Naive thymus-derived CD4-positive, alpha-beta T cell (primary cell): ENCODE measurements at places on chromosomes 7 and 10. TPM values are rescaled to one million over a fixed set of nuclear protein-coding genes. Genes with fewer than 3 reads are reported as not detected.

GRCh38 chr10:109737009-109737408 lies 186.3 kb downstream of the XPNPEP1 start:
- H3K36me3 ChIP-seq: no peaks in the 10 kb centered on the region
- H3K4me1 ChIP-seq: no peaks in the 10 kb centered on the region
- H3K4me3 ChIP-seq: no peak overlapping the region
- no peaks in the 10 kb centered on the region for H3K27me3 ChIP-seq
- H3K27ac ChIP-seq: no peak overlapping the region

Gene CNPY1
- not detected for total RNA-seq

- H3K36me3 ChIP-seq: no peaks in the 10 kb centered on the region
- H3K27me3 ChIP-seq: no peaks in the 10 kb centered on the region
- no peak overlapping the region for H3K4me3 ChIP-seq
- no peak overlapping the region for H3K27ac ChIP-seq
Measured at GRCh38 chr7:85840554-85840953, 653.7 kb upstream of the SEMA3D start.

Gene PDGFA
- 0.16 TPM for total RNA-seq

- no peaks in the 10 kb centered on the region for H3K36me3 ChIP-seq
- no peaks in the 10 kb centered on the region for H3K27me3 ChIP-seq
- no peak overlapping the region for H3K4me3 ChIP-seq
- H3K27ac ChIP-seq: no peak overlapping the region
- DNase-seq: no peak
Measured at GRCh38 chr10:27624941-27625340, 120.7 kb downstream of the MKX start.

Gene SBDS
- total RNA-seq: 318 TPM

GRCh38 chr7:65434307-65434706 lies 60.7 kb downstream of the ZNF92 start:
- H3K4me1 ChIP-seq: no peaks in the 10 kb centered on the region
- no peaks in the 10 kb centered on the region for H3K36me3 ChIP-seq
- no peak overlapping the region for H3K4me3 ChIP-seq
- no peak overlapping the region for H3K27ac ChIP-seq
- DNase-seq: no peak

- no peak overlapping the region for H3K4me3 ChIP-seq
- H3K27ac ChIP-seq: no peak overlapping the region
- H3K4me1 ChIP-seq: no peaks in the 10 kb centered on the region
- H3K27me3 ChIP-seq: no peaks in the 10 kb centered on the region
Measured at GRCh38 chr10:132324186-132324585, 7.8 kb upstream of the LRRC27 start.

DNA sequence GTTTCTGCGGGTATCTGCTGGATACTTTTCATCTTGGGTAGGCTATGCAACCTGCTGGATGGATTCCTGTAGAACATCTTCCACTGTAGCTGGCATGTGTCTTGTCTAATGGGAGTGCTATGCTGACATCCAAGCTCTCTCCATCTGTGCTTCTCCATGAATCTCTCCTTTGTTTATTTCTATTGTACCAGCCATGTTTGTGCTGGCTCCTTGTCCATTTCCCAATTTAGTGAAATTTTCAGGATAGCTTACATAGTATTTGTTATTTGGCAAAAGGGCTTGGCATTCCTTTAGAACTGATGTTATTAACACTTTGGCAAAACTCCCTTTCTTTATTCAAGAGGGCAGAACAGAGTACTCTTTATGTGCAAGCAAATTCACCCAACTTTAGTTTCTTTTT lies 198.0 kb downstream of the CSTF2T start:
- no peak overlapping the region for H3K4me3 ChIP-seq
- no peak for DNase-seq
- no peaks in the 10 kb centered on the region for H3K27me3 ChIP-seq

Gene ADCYAP1R1
- not detected in 2 replicates for total RNA-seq

GRCh38 chr7:127998671-127999070 lies 32.6 kb downstream of the LRRC4 start:
- no peak for DNase-seq
- no peaks in the 10 kb centered on the region for H3K27me3 ChIP-seq
- H3K36me3 ChIP-seq: peaks cover under 1% of the 10 kb centered on the region
- no peak overlapping the region for H3K4me3 ChIP-seq

DNA sequence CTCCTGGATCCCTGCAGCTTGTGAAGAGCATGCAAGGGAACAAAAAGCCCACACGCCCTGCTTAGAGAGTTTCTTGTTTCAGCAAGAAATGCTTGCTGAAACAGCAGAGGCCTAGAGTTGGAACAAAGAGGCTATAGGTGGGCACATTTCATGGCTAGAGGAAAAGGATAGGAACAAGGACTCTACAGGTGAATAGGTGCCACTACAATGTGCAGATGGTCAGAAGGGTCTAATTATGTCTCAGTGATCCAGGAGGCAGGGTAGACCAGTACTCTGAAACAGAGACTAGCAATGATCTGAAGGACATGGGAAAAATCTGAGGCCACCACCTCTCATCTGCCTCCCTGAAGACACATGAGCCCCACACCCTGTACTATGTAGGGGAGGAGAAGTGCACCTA lies 609.0 kb downstream of the REEP3 start:
- no peak overlapping the region for H3K27ac ChIP-seq
- no peaks in the 10 kb centered on the region for H3K27me3 ChIP-seq
- no peaks in the 10 kb centered on the region for H3K4me1 ChIP-seq

GRCh38 chr10:108612485-108612884 lies 1310.8 kb downstream of the XPNPEP1 start:
- H3K36me3 ChIP-seq: no peaks in the 10 kb centered on the region
- no peaks in the 10 kb centered on the region for H3K4me1 ChIP-seq
- no peaks in the 10 kb centered on the region for H3K27me3 ChIP-seq
- DNase-seq: no peak
- H3K4me3 ChIP-seq: no peak overlapping the region

Gene GIMAP6
- total RNA-seq: 62.9 TPM

DNA sequence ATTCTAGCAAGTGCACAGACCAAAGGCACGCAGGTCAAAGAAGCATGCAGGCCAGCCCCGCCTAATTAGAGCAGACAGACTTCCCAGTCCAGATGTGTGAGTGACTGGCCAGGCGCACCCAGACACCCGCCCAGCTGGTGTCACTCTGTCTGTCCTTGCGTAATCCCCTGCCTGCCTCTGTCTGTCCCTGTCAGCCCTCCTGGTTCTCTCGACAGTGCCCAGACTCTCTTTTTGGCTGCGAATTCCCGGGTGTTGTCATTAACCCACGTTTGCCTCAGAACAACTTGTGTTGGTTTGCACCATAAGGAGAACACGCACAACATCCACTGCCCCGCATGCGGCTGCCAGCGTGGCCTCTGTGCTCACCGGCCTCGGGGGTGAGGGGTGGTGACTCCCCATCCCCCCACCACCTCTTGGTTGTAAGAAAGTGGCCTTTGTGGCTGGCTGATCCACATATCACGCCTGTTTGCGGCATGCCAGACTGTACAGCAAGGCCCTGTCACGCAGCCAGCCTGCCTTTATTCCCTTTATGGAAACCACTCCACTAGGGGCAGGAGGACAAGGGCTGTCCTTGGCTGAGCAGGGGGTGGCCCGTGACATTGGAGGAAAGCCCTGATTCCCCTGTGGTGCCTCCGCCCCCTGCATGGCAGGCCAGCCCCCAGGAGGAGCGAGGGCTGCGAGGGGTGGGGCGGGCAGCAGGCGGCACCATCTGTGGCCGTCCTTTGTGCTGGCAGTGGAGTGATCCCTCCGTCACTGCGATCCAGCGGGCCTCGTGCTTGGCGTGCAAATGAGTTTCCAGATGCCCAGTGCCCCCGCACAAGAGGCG lies 72.8 kb upstream of the PPIF start:
- no peaks in the 10 kb centered on the region for H3K36me3 ChIP-seq
- no peak overlapping the region for H3K27ac ChIP-seq
- no peak for DNase-seq
- no peak overlapping the region for H3K4me3 ChIP-seq
- H3K4me1 ChIP-seq: no peaks in the 10 kb centered on the region
- H3K27me3 ChIP-seq: no peaks in the 10 kb centered on the region

Gene CHST15
- 0.41 and 0.81 TPM in 2 replicates for total RNA-seq

GRCh38 chr7:76225379-76225778 lies 23.7 kb downstream of the SRRM3 start:
- H3K27me3 ChIP-seq: no peaks in the 10 kb centered on the region
- H3K4me1 ChIP-seq: no peaks in the 10 kb centered on the region
- peak; percentile 26 for DNase-seq
- no peak overlapping the region for H3K27ac ChIP-seq
- no peak overlapping the region for H3K4me3 ChIP-seq

Gene ABCB4
- total RNA-seq: 0.84 TPM

Gene AKR1D1
- total RNA-seq: not detected

- H3K27me3 ChIP-seq: no peaks in the 10 kb centered on the region
- no peak overlapping the region for H3K27ac ChIP-seq
- no peak for DNase-seq
- no peaks in the 10 kb centered on the region for H3K4me1 ChIP-seq
- no peaks in the 10 kb centered on the region for H3K36me3 ChIP-seq
- H3K4me3 ChIP-seq: no peak overlapping the region
Measured at GRCh38 chr10:67036808-67037207, 111.0 kb downstream of the LRRTM3 start.

DNA sequence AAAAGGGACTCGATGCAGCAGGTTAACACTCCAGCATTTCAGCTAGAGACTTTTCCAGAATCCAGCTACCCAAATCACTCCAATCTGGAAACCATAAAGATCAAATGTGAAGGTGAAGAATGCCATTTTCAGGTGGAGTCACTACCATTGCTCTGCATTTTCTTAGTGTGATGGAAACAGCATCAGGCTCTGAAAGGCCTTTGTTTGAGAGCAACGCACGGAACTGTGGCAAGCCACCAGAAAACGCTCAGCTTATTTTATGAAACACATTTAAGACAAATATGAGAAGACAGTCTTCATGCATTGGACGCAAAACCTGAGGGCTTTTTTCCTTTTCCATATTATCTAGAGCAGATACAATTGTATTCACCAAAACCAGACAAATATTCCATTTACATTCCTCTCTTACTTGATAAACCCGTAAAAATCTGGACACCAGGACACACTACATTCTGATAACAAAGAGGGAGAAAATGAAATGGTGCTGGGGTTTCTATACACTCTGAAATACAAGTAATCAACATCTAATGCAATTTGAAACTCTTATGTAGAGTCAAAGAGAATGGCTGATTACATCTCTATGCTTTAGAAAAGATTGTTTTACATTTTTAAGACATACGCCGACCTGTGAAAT lies 99.1 kb downstream of the NRP1 start:
- DNase-seq: no peak
- H3K4me1 ChIP-seq: no peaks in the 10 kb centered on the region
- H3K4me3 ChIP-seq: no peak overlapping the region

GRCh38 chr10:23702977-23703414 lies 264.1 kb downstream of the OTUD1 start:
- no peaks in the 10 kb centered on the region for H3K4me1 ChIP-seq
- no peaks in the 10 kb centered on the region for H3K27me3 ChIP-seq
- no peak overlapping the region for H3K4me3 ChIP-seq
- H3K36me3 ChIP-seq: no peaks in the 10 kb centered on the region
- no peak overlapping the region for H3K27ac ChIP-seq
- peak; percentile 39 for DNase-seq

- peaks cover 74% of the 10 kb centered on the region for H3K4me1 ChIP-seq
- H3K36me3 ChIP-seq: peaks cover 83% of the 10 kb centered on the region
- DNase-seq: no peak
- no peaks in the 10 kb centered on the region for H3K27me3 ChIP-seq
- peak overlapping the region; percentile 60 for H3K27ac ChIP-seq
Measured at GRCh38 chr7:50393076-50393475, 57.1 kb downstream of the FIGNL1 start.

Gene LRRC61
- total RNA-seq: 8.3 TPM

Gene FFAR4
- total RNA-seq: not detected

DNA sequence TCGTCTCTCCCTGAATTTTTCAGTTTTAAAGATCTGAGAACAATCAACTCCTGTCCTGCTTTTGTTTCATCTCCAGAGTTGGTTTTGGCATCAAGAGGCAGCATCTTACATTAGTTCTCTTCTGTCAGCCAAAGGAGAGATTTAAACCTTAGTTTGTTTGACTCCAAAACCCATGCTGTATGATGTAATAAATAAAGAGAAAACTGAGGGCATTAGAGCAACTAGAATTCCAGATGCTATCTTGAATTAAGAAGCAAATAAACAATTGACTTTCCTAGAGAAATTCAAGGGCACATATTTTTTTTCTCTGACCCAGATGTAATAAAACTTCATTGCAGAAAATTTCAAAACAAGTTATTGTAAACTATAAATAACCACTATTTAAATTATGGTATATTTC lies 54.4 kb downstream of the INHBA start:
- H3K27ac ChIP-seq: no peak overlapping the region
- no peak overlapping the region for H3K4me3 ChIP-seq
- H3K4me1 ChIP-seq: no peaks in the 10 kb centered on the region
- DNase-seq: no peak

Gene PLAU
- 0.97 TPM for total RNA-seq

GRCh38 chr10:120600871-120601649 lies 144.0 kb downstream of the PLPP4 start:
- no peak overlapping the region for H3K4me3 ChIP-seq
- H3K27me3 ChIP-seq: no peaks in the 10 kb centered on the region
- H3K4me1 ChIP-seq: no peaks in the 10 kb centered on the region
- DNase-seq: no peak

Gene RPEL1
- total RNA-seq: not detected

Gene SPDYE18
- 0.36 and 1.1 TPM in 2 replicates for total RNA-seq

GRCh38 chr7:128121711-128122530 lies 90.7 kb upstream of the LRRC4 start:
- H3K36me3 ChIP-seq: no peaks in the 10 kb centered on the region
- DNase-seq: no peak
- no peak overlapping the region for H3K27ac ChIP-seq
- no peaks in the 10 kb centered on the region for H3K27me3 ChIP-seq

DNA sequence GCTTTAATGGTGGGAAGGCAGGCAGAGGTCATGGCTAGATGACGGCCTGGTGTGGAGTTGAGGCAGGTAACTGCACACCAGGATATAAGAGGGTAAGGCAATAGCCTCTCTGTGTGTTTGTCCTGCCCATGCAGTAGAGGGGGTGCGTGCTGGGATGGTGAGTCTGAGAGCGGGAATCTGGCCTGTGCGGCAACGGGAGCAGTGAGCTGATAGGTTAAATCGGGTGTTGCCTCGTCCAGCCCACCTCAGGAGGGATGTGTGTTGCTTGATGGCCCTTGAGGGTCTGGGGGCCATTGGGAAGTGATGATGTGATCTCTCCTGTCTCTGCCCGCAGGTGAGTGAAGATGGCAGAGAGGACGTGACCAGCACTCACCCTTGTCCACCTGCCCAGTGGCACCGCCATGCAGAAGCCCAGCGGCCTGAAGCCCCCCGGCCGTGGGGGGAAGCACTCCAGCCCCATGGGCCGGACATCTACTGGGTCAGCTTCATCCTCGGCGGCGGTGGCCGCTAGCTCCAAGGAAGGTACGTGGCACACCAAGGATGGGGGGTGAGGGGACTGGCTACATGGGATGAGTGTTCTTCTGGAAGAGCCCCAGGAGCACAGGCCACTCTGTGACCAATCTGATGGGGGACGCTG lies 28.1 kb downstream of the CLIP2 start:
- H3K4me1 ChIP-seq: no peaks in the 10 kb centered on the region
- H3K27ac ChIP-seq: no peak overlapping the region
- no peak for DNase-seq
- H3K27me3 ChIP-seq: no peaks in the 10 kb centered on the region
- H3K36me3 ChIP-seq: no peaks in the 10 kb centered on the region
- H3K4me3 ChIP-seq: no peak overlapping the region

- H3K36me3 ChIP-seq: peaks cover 7% of the 10 kb centered on the region
- H3K4me1 ChIP-seq: no peaks in the 10 kb centered on the region
- no peak overlapping the region for H3K4me3 ChIP-seq
- no peaks in the 10 kb centered on the region for H3K27me3 ChIP-seq
Measured at GRCh38 chr7:134060874-134061273, 66.3 kb upstream of the LRGUK start.

- no peaks in the 10 kb centered on the region for H3K36me3 ChIP-seq
- no peaks in the 10 kb centered on the region for H3K4me1 ChIP-seq
- H3K4me3 ChIP-seq: no peak overlapping the region
- H3K27me3 ChIP-seq: no peaks in the 10 kb centered on the region
- no peak for DNase-seq
Measured at GRCh38 chr10:31242902-31243301, 76.1 kb upstream of the ZEB1 start.
